CD8-positive, alpha-beta memory T cell (primary cell): ENCODE measurements at places on chromosomes 3 and 15.

DNA sequence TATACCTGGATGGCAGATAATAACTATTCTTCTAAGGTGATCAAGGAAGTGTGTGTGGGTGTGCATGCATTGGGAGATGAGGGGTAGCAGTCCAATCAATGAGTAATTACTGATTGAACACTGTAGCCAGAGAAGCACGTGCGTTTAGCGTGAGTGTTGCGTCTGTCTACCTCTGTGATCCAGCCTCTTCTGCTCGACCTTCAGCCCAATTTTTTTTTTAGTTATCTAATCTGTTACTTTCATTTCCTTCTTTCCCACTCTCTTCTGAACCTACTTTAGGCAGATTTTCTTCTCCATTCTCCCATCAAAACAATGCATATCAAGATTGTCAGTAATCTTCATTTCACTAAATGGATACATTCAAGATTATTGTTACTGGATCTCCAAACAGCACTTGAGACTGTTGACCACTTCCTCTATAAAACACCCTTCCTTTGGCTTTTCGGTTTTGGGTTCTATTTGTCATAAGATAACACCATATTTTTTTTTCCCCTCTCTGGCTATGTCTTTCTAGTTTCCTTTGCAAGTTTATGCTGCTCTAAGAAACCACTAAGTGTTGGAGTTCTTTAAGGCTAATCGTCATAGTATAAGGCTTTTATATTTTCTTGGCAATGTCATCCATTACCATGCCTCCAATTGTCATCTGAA lies 41.0 kb downstream of the MCTP2 start:
- DNase-seq, result peak; percentile 1

- no peak for DNase-seq
Measured at GRCh38 chr3:19263606-19264005, 115.3 kb downstream of the KCNH8 start.

DNA sequence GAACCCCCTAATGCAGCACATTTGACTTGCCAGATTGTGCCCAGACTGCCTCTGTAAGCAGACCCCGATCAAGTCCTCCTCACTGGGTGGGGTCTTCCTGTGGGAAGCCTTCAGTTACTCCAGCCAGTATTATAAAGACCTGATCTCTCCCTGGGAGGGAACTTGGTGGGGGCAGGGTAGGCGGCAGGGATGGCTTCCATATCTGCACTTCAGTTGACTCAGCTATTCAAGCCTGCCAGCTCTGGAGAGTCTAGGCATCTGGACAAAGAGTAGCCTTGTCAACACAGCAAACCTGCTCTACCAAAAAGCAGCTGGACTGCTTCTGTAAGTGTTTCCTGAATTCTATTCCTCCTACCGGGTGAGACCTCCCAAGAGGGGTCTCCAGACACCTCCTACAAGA lies 21.0 kb upstream of the SLC25A38 start:
- no peak for DNase-seq

DNA sequence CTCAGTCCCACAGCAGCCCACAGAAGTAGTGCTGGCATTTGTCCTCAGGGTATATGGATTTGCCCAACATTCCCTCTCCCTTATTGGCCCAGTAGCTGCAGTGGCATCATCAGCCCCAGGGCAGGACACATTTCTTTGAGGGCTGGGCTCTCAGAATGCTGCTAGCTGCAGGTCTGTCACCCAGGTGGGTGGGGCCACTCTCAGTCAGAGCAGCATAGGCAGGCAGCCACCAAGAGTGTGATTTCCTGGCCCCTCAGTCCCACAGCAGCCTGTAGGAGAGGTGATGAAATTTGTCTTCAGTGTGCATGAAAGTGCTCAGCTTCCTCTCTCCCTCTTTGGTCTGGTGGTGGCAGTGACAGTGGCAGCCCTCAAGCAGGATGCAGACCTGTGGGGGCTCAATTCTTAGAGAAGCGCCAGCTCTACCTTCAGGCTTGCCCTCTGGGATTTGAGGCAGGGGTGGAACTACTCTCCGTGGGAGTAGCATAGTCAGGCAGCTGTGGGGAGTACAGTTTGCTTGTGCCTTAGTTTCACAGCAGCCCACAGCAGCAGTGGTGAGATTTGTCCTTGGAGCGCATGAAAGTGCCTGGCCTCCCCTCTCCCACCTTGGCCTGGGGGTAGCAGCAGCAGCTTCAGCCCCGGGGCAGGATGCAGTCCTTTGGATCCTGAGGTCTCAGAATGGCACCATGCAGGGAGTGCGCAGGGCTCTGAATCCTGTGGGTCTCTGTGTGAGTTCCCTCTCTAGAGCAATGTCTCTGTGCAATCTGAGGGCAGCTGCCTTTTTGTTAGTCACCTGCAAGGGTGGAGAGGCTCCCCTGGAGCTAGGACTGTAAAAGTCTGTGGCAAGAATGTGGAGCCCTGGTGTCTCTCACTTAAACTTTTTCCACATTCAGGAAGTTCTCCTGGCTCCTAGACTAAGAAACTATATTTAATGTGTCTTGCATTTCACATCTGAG lies 1229.1 kb downstream of the ROBO2 start:
- DNase-seq, result no peak
